ENCODE measurements at places on chromosomes 6 and 20.

- DNase-seq: no peak
Observed at GRCh38 chr6:1635305-1636010, 25.7 kb downstream of the FOXC1 start.

GRCh38 chr6:134758621-134759020 is 191.3 kb downstream of the ALDH8A1 start:
- no peak for DNase-seq

GRCh38 chr20:37494301-37494700 is 26.7 kb upstream of the NNAT start:
- no peak for DNase-seq

DNA sequence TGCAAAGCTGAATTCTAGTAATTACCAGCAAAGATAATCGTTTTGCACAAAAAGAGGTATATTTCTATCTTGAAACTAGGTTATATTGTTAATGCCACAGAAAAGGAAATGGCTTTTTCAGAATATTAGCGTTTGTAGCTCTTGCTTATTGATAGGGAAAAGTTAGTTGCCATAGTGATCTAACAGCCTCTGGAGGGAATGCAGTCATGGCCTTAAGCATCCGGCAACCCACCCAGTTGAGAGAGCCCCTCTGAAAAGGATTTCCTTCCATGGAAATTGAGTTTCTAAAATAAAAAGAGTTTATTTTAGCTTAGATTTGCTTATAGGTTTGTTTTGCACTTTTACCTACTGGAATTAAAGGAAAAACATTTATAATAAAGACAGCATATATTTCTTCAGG is 224.5 kb downstream of the BCKDHB start:
- no peak for DNase-seq

DNA sequence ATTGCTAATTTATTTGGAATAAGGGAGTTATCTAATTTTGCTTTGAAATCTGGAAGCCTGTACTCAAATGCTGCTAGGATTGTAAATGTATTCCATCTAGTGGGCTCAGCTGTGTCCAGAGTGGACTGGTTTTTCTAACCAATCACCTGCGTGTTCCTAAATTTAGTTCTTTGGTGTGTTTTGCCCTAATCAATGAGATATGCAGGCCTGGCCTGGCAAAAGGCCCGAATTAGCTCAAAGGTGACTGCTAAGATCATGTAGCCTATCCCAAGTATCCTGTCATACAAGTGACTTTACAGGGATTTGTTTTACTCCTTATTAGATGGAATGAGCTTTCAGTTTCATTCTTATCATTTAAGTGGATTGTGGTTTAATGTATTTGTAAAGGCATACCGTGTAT is 51.3 kb upstream of the ARMC2 start:
- DNase-seq: no peak
